ENCODE measurements at places on chromosomes 4 and X.

DNA sequence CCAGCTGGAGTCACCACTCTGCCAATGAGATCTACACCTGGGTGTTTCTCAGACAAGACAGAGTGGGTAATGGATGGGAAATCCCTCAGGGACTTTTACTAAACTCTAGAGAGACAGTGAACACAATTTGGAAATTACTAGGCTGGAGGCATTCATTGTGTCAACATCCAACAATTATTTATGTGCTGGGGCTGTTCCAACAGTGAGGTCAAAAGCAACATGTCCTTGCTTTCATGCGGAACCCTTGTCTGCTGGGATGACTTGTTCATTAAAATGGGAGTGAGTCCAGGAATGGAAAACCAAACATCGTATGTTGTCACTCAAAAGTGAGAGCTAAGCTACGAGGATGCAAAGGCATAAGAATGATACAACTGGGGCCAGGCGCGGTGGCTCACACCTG is 54.0 kb downstream of the DRD5 start:
- no peak for DNase-seq

- no peak for DNase-seq
These were observed 13.9 kb downstream of the PHF8 start for GRCh38 chrX:54030329-54030728.

DNA sequence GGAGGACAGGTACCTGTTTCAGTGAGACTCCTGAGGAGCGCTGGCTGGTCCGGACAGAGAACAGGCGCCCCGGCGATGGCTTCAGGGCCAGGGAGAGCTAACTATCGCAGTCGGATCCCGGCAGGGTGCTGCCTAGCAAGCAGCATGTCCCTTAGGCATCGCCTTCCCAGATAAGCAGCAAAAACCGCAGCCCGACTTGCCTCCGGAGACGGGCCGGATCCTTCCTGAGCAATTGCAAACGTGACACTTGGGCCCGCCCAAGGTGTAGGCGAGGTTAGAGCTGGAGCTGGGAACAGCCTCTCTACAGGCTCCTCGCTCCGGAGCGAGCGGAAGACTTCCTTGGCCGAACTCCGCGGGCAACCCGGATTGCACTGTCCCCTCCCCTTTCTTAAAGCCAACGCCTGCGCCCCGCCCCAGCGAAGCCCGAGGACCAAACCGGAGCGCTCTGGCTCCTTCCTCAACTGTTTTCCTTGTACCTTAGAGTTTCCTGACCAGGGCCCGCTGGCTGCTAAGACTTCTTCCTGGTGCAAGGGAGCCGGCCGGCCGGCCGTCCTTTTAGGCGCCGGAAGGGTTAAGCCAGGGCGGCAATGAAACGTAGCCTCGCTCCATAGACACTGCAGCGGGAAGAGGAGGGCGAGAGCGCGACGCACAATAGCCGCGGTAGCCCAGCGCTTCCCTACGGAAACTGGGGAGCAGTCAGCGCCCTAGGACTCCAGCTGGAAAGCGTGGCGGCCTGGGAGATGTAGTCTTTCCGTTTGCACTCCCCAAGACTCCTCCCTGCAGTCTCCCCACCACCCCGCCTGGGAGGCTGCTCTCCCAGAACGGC is at the start of gene OPHN1:
OPHN1 (minus strand) TSS at position 341 of the 826 bp plus-strand sequence. CDS start 475 bp downstream, outside the sequence.
- DNase-seq: no peak

GRCh38 chr4:120591038-120591437 is 331.5 kb downstream of the PRDM5 start:
- no peak for DNase-seq

- DNase-seq: no peak
These were observed 23.0 kb downstream of the RPA4 start for GRCh38 chrX:96906741-96907140.

GRCh38 chr4:68951078-68951805 is at the start of gene UGT2A3:
Gene UGT2A3 (minus strand): TSS chr4:68951804. CDS start chr4:68951760, 44 bp downstream.
- no peak for DNase-seq

- DNase-seq: no peak
These were observed 187.2 kb downstream of the FBXW7 start for GRCh38 chr4:152348670-152349069.

GRCh38 chrX:7145454-7145853 is 2.1 kb upstream of the STS start:
- DNase-seq: no peak

GRCh38 chr4:54543088-54543795 is 114.5 kb upstream of the KIT start:
- DNase-seq: no peak

DNA sequence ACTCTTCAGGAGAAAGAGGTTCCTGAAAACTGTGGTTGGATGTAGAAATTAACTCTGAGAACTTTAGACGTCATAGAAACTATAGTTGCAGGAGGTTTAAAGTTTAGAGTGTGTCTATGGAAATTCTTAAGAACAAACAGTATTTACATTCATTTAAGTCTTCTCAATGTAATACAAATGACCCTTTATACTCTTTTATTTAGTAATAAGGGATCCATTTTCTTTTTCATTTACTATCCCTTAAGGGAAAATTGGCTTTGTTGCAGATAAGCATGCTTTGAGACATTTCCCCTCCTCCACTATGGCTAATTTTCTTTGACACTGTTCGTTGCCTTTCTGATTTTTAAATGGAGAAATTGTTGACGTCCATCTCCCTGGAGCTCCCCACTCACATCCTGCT is 96.4 kb downstream of the POLA1 start:
- no peak for DNase-seq

GRCh38 chr4:3217771-3218170 is 31.2 kb upstream of the MSANTD1 start:
- no peak for DNase-seq

- DNase-seq: no peak
These were observed 125.0 kb upstream of the MSX1 start for GRCh38 chr4:4734425-4734824.

DNA sequence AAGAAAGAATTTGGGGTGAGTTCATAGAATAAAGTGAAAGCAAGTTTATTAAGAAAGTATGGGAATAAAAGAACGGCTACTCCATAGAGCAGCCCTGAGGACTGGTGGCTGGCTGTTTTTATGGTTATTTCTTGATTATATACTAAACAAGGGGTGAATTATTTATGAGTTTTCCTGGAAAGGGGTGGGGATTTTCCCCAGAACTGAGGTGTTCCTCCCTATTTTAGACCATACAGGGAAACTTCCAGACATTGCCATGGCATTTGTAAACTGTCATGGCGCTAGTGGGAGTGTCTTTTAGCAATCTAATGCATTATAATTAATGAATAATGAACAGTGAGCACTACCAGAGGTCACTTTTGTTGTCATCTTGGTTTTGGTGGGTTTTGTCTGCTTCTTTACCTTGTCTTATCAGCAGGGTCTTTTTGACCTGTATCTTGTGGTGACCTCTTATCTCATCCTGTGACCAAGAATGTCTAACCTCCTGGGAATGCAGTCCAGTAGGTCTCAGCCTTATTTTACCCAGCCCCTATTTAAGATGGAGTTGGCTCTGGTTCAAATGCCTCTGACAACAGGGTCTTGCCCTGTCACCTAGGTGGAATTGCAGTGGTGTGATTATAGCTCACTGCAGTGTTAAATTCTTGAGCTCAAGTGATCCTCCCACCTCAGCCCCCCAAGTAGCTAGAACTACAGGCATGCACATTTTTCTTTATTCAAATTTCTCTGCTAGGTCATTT is 27.1 kb downstream of the RAPGEF2 start:
- no peak for DNase-seq

DNA sequence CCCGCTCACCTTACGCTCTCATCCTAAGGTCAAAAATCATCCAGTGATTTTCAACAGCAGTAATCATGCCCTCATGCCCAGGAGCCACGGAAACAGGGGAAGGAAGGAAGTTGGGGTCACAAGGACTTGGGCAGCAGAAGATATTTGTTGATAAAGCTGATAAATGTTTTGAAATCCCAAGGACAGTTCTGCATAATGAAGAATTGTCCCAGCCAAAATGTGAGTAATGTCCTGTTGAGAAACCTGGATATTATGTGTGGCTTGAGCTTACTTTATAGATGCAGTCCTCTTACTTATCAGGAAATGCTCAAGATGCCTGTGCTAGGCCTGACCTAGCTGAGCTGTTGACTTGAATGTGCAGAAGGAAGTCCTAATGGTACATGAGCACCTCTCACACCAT is 263.0 kb upstream of the ZFP42 start:
- no peak for DNase-seq

GRCh38 chr4:23881052-23881501 is 8.8 kb downstream of the PPARGC1A start:
- no peak for DNase-seq

GRCh38 chr4:57061395-57061794 is 48.8 kb downstream of the IGFBP7 start:
- DNase-seq: no peak

- no peak for DNase-seq
These were observed 3.3 kb downstream of the IL13RA1 start for GRCh38 chrX:118730500-118731247.

- DNase-seq: no peak
These were observed 41.8 kb upstream of the CEP135 start for GRCh38 chr4:55906989-55907388.

- peak; percentile 59 for DNase-seq
These were observed 171.3 kb downstream of the PTTG2 start for GRCh38 chr4:38131371-38132091.

DNA sequence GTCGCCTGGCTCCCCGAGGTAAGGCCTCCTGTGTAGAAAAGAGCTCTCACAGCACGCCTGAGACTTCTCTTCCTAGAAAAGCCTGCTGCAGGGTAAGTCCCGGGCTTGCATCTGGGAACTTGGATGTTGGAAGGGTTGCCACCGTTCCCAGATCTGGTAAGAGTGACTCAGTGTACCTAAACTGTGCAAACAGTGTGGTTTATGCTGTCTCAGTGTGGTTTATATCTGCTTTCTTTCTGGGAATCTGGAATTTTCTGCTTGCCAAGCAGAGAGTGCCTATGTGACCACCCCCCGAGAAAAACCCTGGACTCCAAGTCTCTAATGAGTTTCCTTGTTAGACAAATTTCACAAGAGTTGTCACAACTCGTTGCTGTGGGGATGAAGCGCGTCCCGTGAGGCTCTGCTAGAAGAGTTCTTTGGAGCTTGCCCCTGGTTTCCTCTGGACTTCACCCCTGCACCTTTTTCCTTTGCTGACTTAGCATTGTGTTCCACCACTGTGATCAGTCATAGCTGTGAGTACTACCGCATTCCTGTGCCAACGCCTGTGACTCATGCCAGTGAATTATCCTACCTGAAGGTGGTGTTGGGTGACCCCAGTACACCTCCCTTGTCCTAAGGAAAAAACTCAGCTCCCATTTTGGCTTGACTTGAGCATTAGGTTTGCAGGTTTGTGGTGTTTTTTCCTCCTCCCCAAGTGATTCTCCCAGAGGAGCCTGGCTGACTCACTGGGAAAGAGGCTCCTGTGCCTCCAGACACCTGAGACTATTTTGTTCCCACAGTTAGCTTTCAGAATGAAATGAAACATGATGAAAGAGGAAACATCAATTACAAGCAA is 14.5 kb downstream of the SLC2A9 start:
- no peak for DNase-seq

- DNase-seq: no peak
These were observed 222.5 kb downstream of the CHIC1 start for GRCh38 chrX:73785493-73785892.

DNA sequence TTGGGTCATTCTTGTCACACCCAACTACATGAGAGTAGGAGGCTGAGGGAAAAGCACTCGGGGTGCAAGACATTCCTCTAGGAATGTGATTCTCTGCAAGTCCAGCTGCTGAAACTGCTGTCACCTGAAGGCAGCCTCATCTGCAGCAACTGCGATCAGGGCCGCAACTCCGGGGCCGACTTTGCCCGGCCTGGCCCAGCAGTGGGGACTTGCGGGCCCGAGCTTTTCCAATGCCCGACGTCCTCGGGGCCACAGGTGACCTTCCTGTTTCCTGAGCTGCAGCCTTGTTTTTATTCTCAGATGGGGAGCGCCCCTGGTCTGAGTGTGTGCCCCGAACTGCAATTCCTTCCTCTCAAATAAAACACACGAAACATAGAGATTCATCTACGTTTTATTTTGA is 104.7 kb upstream of the NKX1-1 start:
- no peak for DNase-seq

- DNase-seq: no peak
These were observed 168.7 kb downstream of the NR3C2 start for GRCh38 chr4:148273501-148273986.

- DNase-seq: no peak
These were observed 31.4 kb downstream of the DOK7 start for GRCh38 chr4:3494462-3494871.

- no peak for DNase-seq
These were observed 73.5 kb downstream of the WDR19 start for GRCh38 chr4:39255871-39256270.

DNA sequence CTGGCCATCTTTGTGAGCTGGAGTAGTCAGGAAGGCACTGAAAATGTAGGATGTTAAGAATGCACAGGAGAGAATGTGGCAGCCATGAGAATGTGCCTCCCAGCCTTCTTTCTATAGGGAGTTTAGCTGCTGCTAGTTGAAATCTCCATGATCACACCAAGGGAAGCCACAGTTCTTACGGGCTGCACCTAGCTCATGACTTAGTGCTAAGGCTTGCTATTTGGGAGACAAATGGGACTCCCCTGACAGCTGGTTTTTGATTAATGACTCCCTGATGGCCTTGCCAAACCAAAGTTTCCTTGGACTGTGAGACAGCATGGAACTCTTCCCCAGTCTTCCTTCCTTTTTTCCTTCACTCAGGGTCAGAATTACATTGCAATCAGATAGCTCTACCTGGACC is 9.2 kb downstream of the CTSO start:
- DNase-seq: no peak

GRCh38 chrX:53075011-53075410 is 7.2 kb upstream of the TSPYL2 start:
- DNase-seq: no peak

DNA sequence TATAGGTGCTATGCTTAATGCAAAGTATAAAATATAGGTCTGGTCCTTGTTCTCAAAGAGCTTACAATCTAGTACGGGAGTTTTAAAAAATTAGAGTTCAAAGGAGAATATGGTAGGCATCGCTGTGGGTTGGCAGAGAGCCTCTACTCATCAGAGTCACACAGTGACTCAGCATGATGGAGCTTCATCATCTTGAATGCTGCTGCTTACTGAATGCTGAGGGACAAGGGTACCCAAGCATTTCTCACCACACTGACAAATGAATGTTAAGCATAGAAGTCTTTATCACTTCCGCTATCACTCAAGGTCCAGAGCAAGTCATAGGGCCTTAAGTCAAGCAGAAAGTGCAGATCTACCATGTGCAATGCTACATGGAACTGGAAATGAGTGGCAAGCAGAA is 268.6 kb upstream of the IGFBP7 start:
- DNase-seq: no peak

GRCh38 chrX:6371353-6371752 is 142.7 kb upstream of the NLGN4X start:
- no peak for DNase-seq

- DNase-seq: no peak
These were observed 104.9 kb downstream of the FAM13A start for GRCh38 chr4:88952081-88952480.
